ENCODE measurements at places on chromosomes 5 and 9. TPM values are rescaled to one million over a fixed set of nuclear protein-coding genes. Genes with fewer than 3 reads are reported as not detected.

DNA sequence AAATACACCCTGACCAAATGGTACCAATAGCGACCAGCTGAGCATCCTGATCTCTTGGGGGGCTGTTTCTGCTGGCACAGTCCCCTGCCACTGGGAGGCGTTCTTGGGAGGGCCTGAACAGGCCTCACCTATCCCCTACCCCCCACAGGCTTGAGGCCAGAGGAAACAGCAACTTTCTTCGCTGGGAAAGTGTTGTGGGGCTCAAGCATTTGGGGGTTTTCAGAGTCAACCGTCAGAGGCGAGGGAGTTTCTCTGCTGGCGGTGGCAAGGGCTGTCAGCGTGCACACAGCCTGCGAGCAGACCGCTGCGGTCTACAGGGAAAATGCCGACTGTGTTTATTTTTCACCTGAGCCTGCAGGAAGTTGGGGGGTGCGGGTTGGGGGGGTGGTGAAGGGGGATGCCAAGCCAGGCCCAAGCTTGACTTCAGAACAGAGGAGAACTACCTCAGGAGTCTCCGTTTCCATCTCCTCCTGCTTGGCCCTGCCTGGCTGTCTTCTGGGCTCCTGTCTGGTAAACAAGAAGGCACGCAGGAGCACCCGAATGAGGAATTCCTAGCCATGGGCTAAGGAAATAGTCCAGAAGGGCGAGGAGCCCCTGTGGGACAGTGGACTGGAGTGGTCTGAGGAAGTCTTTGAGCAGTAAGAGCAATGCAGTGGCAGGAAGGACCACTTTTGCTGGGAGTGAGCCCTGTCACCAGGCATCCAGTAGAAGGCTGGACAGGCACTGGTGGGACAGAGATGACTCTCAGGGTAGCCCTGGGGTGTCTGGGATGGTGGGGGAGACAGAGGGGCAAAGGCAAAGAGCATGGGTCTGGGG is 18.1 kb downstream of the TCF7 start:
- DNase-seq, result peak; percentile 88

PLEKHG4B gene
- not detected for total RNA-seq

CARD6 gene
- 4.6 TPM for total RNA-seq

BNIP1 gene
- total RNA-seq, result 7.7 TPM

- peak; percentile 2 for DNase-seq
These were observed 50.4 kb upstream of the FAM170A start for GRCh38 chr5:119578937-119579336.

DNA sequence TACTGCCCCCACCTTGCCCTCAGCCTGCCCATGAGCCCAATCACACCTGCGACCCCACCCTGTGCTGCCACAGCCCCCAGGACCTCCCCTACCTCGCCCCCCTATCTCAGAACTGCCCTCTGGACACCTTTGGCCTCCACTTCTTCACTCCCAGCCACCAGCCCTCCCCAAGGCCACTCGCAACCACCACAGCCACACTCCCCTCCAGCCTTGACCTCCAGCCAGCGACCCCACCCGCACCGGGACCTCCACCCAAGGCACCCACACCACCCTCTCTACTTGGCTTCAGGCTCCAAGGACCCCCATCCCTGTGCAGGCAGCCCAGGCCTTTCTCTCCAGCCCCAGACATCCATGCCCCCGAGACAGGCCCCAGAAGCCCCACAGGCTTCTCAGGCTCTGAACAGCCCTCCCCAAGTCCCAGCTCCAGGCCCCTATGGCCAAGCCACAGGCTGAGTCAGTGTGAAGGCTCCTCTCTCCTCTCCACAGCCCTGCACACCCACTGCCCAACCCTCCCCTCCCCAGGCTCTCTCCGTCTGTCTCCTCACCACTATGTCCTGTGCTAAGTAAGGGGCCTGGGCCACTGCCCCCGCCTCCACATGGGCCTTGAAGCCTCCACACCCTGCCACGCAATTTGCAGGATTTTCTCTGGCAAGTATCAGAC is 2.0 kb downstream of the AK1 start:
- no peak for DNase-seq

DNA sequence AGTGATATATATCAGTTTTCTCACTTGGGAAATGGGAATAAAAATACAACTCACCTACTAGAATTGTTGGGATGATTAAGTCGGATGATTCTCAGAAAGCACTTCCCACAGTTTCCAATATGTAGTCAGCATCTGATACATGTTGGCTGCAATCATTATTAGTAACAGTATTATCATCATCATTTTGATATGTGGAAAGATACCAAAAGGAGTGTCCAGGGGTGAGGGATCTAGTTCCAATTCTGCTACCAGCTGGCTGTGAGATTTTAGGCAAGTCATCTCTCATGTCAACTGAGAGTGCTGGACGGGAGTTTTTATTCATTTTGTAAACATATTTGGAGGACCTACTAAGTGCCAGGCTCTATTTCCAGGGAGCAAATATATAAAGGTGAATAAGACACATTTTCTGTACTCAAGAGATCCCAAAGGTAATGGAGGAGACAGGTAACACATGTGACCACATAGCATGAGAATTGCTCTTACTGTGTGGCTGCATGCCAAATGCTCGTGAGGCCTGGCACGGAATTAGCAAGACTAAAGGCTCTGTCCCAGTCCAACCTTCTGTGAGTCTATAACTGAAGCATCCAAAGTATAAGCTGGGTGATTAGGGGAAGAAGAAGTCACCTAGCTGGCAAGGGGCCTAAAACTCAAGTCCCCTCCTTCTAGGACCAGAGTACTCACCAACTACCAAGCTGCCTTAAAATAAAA is 83.0 kb downstream of the GRIA1 start:
- DNase-seq, result no peak

- DNase-seq, result no peak
These were observed 8.0 kb downstream of the PTCD2 start for GRCh38 chr5:72328172-72328571.

DNA sequence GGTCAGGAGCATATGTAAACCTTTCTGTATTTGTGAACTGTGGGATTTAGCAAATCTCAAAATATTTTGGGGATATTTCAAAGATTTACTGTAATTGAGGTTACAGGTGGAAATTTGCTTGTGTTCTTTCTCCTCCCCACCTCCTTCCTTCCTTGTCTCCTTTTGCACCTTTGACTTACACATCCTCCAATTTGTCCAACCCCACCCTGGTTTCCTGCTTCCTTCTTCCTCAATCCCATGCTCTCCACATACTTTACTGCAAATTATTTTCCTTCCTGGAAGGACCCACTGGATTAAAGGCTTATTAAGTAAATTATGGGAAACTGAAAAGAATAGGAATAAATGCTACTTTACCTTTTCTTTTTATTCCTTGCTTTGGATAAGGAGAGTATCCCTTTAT is 74.5 kb upstream of the LRRC70 start:
- DNase-seq, result no peak

- DNase-seq, result no peak
These were observed 45.5 kb upstream of the TNFSF15 start for GRCh38 chr9:114851306-114851705.

DNM1 gene
- 2.2 TPM for total RNA-seq

PCDHAC1 gene
- total RNA-seq, result not detected

- DNase-seq, result peak; percentile 75
These were observed 83.4 kb downstream of the RAPGEF1 start for GRCh38 chr9:131656356-131657036.

- no peak for DNase-seq
These were observed 69.0 kb upstream of the SNX2 start for GRCh38 chr5:122705851-122706250.

DNA sequence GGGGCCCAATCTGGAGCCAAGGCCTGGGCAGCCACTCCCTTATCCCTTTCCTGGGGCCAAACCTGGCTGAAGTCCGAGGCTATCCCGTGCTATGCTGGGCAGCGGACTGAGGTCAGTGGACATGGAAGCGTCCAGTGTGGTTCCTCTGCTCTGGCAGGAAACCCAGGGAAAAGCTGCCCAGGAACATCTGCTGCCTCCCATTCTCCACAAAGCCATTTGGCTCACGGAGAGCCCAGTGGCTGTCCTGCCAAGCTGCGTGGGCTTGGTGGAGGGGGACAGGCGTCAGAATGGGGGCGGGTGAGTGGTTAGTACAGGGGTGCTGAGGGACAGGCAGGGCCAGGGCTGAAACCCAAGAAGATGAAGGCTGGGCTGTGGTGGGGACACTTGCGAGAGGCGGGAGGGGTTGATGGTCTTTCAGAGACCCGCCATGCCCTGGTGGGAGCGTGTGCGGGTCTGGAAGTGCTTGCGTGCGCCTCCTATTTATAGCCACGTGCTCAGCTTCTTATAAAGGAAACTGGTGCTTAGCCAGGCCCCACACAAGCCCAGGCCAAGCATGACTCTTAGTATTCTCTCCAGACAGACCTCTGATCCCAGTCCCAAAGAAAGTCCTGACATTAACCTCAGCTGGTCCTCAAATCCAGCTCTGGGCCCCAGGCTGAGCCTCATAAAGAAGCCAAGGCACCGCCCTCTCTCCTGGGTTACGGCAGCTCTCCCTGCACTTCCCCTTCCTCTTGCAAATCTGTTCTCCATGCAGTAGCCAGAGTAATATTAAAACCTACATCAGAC is 9.4 kb upstream of the SLC6A7 start:
- DNase-seq, result no peak

GRCh38 chr5:127428748-127429147 is 88.7 kb upstream of the PRRC1 start:
- DNase-seq, result no peak

DNA sequence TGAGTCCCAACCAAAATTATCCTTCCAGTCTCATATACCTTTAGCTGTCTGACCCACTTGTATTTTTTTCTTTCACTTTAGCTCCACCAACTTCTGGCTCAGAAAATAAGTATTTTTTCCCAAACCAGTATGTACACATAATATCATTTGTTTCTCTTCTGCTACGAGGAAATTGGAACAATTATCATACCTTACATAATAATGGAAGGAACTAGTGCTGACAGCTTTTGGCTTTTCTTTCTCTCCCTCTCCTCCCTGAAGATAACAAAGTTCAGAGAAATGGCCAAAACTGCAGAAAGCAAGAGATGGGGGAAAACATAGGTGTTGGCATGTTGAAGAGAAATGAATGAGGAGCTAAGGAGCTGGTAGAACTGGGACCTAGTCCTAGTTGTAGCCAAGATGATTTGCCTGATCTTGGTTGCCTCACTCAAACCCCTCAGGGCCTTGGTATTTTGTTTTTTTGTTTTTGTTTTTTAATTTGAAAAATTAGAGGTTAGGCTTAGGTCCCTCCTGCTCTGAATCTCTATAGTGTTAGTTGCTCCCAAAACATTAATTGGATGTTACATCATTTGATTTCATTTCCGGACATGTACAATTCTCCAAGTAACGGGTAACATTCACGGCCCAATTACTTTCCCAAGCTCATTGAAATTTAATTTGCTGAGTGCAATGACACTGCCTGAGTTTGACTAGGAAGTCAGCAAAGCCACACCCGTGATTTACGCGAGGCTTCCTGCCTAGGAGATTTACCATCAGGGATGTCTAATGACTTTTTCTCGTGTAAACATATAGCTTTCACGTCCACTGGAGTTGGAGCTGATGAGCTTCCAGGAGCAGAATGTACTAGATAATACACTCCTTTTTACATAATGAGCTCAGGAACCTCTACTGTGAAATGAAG is 291.6 kb downstream of the TLE1 start:
- DNase-seq, result no peak

DNA sequence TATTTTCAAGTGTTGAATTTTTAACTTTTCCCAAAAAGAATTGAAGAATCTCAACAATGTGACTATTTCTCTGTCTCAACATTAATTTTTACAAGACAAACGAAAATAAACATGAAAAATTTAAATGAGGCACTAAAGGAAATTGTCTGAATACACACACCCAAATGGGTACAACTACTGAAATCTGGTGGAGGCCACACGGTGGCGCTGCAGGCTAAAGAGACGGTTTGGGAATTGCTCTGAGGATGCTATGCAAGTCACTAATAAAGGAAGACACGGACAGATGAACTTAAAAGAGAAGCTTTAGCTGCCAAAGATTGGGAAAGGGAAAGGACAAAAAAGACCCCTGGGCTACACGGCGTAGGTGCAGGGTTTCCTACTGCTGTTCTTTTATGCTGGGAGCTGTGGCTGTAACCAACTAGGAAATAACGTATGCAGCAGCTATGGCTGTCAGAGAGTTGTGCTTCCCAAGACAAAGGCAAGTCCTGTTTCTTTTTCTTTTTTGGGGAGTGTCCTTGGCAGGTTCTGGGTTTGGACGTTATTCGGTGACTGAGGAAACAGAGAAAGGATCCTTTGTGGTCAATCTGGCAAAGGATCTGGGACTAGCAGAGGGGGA is at the start of gene PCDHB10:
TSS of gene PCDHB10 (plus strand) at position 244 of the 616 bp plus-strand sequence. CDS start at position 444, 200 bp downstream.
- DNase-seq, result peak; percentile 44

- DNase-seq, result no peak
These were observed 293.2 kb downstream of the CTNND2 start for GRCh38 chr5:11611011-11611410.

NSMF gene
- total RNA-seq, result 18.3 TPM

Data from CD4-positive, alpha-beta memory T cell (primary cell).